ENCODE measurements at places on chromosomes 11 and 22.

- no peak for DNase-seq
These were observed 97.4 kb downstream of the FDX1 start for GRCh38 chr11:110527146-110527545.

DNA sequence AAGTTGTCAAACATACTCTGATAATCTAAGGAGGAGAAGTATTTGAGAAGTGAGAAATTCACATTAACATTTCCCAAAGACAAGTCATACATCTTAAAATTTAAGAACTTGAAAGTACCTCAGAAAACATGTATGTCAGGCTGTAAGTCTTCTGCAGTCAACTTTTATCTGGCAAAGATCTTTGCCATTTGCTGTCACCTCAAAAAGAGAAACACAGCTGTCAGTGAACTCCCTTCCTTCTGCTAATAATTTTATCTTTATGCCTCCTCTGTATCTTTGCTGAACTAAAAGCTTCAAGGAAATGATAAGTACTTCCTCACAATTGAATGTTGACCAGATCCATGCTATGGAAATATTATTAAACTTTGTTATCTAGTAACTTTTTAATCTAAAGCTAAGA, 18.7 kb downstream of the TTC17 start:
- no peak for DNase-seq

DNA sequence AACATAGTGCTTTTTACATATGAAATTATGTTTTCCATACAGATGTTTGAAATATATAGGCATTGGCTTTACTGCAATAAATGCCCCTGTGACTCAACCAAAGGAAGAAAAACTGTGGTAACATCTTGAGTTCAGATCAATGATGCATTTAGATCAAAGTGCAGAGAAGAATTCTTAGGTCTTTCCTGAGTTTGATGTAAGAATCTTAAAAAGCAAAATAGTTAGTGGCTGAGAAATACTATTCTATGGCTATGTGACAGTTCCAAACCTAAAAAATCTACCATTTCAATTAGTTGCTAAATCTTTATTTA, 93.7 kb downstream of the SOX6 start:
- DNase-seq, result no peak

DNA sequence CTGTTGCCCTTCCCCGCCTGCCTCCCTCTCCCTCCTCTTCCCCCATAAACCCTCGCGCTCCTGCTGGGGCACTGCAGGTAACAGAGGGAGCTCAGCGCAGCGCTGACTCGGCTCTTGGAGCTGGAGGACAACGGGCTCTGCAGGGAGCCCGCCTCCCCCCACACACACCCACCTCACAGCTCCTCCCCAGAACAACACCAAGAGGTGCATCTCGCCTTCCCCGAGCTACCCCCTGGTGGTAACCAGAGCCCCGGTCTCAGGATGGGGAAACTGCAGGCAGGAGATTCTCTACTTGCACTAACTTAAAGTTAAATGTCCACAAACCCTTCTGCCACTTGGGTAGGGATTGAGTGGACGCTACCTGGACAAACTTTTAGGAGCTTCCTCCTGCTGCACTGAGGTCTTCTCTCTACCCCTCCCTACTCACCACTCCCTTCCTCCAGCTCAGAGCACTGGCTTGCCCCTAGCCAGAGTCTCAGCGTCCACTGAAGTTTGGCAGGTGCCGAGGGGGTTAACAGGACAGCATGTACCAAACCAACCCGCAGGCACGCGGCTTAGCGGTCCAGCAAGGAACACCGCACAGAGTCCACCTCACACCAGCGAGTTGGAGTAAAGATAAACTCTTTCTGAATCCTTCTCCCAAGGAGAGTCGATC, 4.0 kb upstream of the SCN4B start:
- DNase-seq, result no peak

GRCh38 chr11:82355313-82355823, 378.3 kb downstream of the FAM181B start:
- no peak for DNase-seq

- DNase-seq, result no peak
These were observed 946.9 kb downstream of the BRD1 start for GRCh38 chr22:48880749-48881148.

- DNase-seq, result no peak
These were observed 422 bp downstream of the GLB1L2 start for GRCh38 chr11:134332189-134332631.

DNA sequence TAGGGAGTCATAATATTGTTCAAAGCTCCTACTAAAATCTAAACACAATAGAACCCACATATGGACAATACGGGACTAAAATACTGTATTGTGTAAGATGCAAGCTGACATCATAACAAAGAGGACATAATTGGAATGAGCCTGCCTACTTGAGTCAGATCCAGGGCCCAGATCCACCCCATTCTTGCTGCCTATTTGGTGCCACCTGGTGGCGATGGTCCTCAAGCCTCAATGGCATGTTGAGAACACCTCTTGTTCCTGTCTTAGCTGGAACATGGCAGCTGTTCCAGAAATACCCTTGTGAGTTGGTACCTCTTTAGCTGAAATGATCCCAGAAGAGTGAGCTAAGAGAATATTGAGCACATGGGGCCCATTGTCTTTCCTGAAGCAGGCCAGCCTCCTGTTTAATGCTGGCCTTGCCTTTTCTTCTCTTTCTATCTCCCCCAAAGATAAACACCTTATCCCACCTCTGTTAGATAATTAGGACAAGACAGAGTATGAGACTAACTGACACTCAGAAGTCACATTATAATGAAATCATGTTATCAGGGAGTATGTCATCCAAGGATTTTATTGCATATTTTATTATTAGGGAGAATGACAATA, 680.9 kb upstream of the ANO5 start:
- DNase-seq, result no peak

- no peak for DNase-seq
These were observed 82.1 kb downstream of the OTOG start for GRCh38 chr11:17629113-17629512.

DNA sequence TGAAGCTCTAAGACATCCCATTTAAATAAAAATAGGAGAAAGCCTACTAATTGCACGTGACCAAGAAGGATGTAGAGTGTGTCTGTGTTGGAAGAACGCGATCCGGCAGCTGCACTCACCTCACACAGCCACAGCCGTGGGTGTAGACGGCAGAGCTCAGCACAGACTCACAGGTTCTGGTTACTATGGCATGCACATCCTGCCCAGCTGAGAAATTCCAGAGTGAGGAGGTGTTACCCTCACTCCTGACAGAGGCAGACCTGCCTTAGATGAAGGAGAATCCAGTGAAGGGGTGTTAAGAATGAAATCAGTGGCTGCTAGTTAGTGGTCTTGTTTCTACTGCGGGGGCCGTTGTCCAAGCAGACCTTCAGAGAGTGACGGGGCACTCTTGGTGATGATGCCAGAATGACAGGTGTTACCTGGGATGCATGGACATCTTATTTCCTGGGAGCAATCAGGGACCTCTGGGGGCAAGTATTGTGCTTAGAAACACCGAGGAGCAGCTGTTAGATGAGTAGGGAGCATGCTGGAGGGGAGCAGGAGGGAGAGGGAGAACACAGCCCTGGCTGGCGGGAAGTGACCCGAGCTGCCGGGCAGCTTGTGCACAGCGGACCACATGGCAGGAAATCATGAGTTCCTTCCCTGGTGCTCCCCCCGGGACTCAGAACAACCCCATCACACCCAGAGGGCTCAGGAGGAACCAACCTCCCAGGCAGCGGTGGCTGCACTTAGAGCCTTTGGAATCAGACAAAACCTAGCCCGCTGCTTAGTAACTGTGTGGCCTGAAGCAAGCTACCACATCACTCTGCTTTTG, 12.3 kb downstream of the KCNJ5 start:
- no peak for DNase-seq

DNA sequence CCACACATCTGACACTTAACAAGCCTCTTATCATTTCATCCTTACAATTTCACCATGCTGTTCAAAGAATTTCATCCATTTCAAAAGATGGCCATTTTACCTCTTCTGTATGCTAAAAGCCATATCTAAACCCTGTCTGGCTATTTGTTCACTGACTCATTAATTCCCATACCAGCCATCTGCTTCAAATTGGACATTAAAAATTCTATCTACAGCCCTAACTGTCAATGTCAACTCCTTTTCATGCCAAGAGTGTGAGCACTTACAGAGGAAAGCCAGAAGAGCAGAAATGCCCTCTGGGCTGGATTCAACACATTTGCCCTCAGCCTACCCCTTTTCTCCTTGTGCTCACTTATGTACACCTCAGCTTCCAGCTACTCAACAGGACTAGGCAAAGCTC, 59.2 kb downstream of the SYTL2 start:
- no peak for DNase-seq
